Fibroblast of lung (primary cell): ENCODE measurements at places on chromosomes 16 and 17. TPM values are rescaled to one million over a fixed set of nuclear protein-coding genes. Genes with fewer than 3 reads are reported as not detected.

DPEP3 gene
- total RNA-seq: not detected in 2 replicates

DNA sequence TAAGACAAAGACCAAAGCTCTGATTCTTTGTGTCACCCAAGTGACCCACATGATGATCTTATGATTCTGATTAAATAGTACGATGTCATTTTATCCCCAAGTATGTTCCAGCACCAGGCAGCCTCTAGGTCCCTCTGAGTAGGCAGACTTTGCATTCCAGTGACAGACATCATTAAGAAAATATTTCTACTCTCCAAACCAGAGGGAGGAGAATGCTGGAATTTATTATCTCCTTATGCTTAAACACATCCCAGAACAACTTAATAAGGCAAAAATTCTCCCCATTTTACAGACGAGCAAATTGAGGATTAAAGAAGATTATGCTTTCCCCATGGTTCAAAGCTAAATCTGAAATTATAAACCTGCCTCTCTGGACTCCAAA, 192.8 kb upstream of the CDH11 start:
- H3K36me3 ChIP-seq: no peaks in the 10 kb centered on the region
- no peak overlapping the region for H3K27ac ChIP-seq
- peaks cover 14% of the 10 kb centered on the region for H3K4me1 ChIP-seq
- DNase-seq: peak; percentile 74

WIPF2 gene
- 4.6 and 7.6 TPM in 2 replicates for total RNA-seq

CDH3 gene
- total RNA-seq: 0.26 TPM in 1 of 2 replicates, not detected in the other

LYRM9 gene
- 4.4 and 9.7 TPM in 2 replicates for total RNA-seq

- H3K27ac ChIP-seq: no peak overlapping the region
- no peak for DNase-seq
- no peaks in the 10 kb centered on the region for H3K27me3 ChIP-seq
- H3K4me1 ChIP-seq: peaks cover 2% of the 10 kb centered on the region
- H3K4me3 ChIP-seq: no peak overlapping the region
Observed at GRCh38 chr17:17134957-17135333, 71.2 kb downstream of the PLD6 start.

GRCh38 chr17:35731239-35731916, at the start of gene RASL10B:
RASL10B (plus strand) TSS chr17:35731639; CDS start chr17:35735185, 3,546 bp downstream.
- H3K27me3 ChIP-seq: peaks cover 4% of the 10 kb centered on the region
- peak within 1 kb of the TSS; percentile 1 for H3K4me3 ChIP-seq
- peak; percentile 41 for DNase-seq
- no peak within 1 kb of the TSS for H3K27ac ChIP-seq
- peaks cover 5% of the 10 kb centered on the region for H3K4me1 ChIP-seq
- peaks cover 2% of the 10 kb centered on the region for H3K36me3 ChIP-seq

TEKT1 gene
- not detected in 2 replicates for total RNA-seq

DNA sequence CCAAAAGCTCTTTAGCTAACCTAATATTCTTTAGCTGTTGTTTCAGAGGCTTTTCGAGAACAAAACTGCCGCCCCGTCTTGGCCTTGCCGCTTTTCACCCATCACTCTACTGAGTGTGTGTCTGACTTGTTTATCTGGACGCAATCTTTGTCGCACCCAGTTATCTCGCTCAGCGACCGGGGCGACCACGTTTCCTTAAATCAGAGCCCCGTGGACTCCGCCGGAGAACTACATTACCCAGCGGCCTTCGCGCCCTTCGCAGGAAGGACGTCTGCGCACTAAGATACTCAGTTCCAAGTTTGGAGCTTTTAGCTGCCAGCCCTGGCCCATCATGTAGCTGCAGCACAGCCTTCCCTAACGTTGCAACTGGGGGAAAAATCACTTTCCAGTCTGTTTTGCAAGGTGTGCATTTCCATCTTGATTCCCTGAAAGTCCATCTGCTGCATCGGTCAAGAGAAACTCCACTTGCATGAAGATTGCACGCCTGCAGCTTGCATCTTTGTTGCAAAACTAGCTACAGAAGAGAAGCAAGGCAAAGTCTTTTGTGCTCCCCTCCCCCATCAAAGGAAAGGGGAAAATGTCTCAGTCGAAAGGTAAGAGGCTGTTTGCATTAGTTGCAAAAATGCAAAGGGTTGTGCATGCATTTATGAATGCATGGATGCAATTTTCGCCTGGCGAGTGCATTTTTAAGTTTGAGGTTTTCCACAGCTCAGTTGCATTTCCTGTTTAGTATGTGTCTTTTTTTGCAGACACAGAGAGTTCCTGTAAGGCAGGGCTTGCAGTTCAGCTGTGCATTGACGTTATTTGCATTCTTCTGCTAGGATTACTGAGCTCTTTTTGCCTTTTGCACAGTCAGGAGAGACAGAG, at the start of gene MAP2K6:
TSS of gene MAP2K6 (plus strand) at position 290 of the 867 bp plus-strand sequence. CDS start at position 578, 288 bp downstream.
- H3K4me1 ChIP-seq: no peaks in the 10 kb centered on the region
- H3K4me3 ChIP-seq: peak within 1 kb of the TSS; percentile 59

KRT26 gene
- total RNA-seq: not detected in 2 replicates

DNA sequence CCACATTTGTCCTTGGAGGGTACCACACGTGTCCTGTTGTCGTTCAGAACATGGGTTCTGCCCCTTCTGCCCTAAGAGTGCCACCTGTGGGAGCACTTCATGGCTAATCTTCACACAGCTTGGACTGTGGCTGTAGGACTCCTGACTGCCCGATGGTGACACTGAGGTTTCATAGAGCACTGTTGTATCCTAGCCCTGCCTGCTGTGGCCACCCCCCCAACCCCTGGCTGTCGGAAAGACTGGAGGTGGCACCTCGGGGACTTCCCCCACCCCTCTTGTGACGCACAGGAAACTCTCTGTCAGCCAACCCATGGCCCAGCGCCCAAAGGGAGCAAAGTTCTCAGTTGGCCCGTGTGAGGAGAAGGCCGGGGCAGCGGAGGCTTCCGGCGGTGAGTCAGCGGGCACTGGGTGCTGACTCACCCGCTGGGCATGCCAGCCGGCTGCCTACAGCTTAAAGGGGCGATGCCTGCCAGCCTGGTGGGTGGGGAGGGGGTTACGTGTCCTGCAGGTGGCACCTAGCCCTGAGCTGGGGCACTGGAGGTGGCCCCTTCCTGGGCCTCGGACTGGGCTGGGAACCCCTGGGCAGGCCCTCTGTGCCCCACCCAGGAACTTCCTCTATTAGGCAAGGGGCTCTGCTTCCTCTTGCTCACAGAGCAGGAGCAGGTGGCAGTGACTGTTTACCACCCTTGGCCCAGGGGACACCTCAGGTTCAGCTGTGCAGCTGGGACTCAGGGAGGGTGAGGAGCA, 3.4 kb downstream of the MAP2K3 start:
- peaks cover 10% of the 10 kb centered on the region for H3K36me3 ChIP-seq
- H3K4me1 ChIP-seq: peaks cover 38% of the 10 kb centered on the region
- DNase-seq: peak; percentile 96
- peak overlapping the region; percentile 96 for H3K4me3 ChIP-seq

- H3K27me3 ChIP-seq: no peaks in the 10 kb centered on the region
- H3K36me3 ChIP-seq: peaks cover 2% of the 10 kb centered on the region
- H3K4me3 ChIP-seq: no peak overlapping the region
- H3K27ac ChIP-seq: no peak overlapping the region
Observed at GRCh38 chr16:87704754-87705353, 60.9 kb downstream of the KLHDC4 start.

DNA sequence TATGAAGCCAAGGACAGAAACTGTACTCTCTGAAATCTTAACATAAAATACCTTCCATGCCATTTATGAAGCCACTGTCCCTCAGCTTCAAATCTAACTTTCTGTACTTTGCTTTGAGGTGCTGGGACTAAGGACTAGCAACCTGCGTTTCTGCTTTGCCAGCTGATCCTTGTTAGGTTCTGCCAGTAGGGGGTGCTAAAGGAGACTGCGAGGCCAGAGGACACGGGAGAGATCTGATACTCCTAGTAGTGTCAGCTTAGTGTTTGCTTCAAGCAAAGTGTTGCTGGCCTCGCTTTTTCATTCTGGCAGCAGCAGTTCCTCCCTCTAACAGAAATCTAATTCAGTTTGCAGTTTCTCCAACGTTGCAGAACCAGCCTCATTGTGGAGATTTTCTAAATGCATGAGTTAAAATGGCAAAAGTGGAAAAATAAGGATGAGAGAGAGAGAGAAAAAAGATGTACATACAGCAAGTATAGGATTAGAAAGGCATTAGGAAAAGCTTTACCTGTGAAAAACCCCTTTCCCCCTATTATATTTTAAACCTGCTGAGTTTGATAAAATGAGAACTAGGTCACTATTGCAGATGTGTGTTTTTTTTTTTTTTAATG, 297.5 kb downstream of the CA10 start:
- no peak overlapping the region for H3K27ac ChIP-seq
- no peaks in the 10 kb centered on the region for H3K27me3 ChIP-seq
- no peaks in the 10 kb centered on the region for H3K36me3 ChIP-seq
- H3K4me1 ChIP-seq: no peaks in the 10 kb centered on the region
- H3K4me3 ChIP-seq: no peak overlapping the region

DYNLL2 gene
- 32.1 and 32.9 TPM in 2 replicates for total RNA-seq

ASB16 gene
- total RNA-seq: under 0.01 and 0.17 TPM in 2 replicates

ADORA2B gene
- total RNA-seq: 10.5 and 17.2 TPM in 2 replicates

MRM1 gene
- 6.9 TPM in 2 replicates for total RNA-seq

DNA sequence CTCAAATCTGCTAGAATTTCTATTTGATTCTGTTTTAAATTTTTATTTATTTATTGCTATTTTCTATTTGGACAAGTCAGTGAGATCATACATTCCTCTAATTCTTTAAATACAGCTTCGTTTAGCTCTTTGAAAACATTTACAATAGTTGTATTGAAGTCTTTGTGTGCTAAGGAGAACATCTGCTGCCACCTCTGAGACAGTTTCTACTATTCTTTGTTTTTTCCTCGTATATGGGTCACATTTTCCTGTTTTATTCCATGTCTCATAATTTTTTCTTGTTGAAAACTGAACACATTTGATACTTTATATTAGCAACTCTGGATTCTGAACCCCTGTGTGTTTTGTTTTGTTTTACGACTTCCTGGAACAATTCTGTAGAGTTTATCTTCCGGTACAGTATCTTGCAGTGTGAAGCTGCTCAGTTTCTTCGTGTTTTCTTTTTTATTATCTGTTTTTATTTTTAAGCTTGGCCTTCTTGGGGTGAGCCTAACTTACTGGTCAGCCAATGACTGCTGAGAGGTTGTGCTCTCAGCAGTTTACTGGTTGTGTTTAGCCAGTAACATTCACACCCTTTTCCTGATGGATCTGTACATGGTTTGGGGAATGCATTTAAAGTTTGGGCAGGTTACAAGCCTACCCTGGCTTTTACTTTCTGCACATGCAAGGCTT, 99.0 kb downstream of the CA4 start:
- no peak overlapping the region for H3K4me3 ChIP-seq
- no peaks in the 10 kb centered on the region for H3K4me1 ChIP-seq
- H3K27me3 ChIP-seq: no peaks in the 10 kb centered on the region

DNA sequence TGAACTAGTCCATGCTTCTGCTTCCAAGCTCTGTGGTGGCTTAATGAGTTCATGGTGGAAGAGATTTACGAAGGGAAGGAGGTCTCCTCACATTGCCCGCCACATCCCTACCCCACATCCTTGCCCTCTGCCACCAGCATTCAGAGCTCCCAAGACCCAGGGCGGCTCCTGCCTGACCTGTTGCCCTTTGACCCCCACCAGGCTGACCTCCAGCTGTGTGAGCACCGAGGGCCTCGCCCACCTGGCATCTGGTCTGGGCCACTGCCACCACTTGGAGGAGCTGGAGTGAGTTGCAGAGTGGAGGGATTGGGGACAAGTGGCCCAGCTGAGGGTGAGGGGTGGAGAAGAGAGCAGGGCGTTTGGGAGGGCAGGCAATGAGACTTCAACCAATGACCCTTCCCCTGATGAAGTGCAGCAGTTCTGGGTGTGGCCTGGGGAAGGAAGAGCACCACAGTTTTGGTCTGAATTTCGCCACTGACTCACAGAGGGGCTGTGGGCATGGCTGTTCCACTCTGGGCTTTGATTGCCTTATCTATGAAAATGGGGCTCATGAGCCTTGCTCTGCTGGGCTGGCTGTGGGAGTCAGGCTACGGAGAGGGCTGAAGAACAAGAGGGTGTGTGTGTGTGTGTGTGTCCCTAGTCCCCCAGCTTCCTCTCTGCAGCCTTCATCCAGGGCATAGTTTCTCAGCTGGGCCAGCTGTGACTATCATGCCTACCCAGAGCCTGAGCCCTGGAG, 22.6 kb upstream of the CPNE2 start:
- no peak overlapping the region for H3K4me3 ChIP-seq
- H3K27ac ChIP-seq: no peak overlapping the region
- H3K4me1 ChIP-seq: peaks cover 2% of the 10 kb centered on the region
